ENCODE measurements at places on chromosomes 7 and 10.

GRCh38 chr7:37916673-37917660, at the start of gene SFRP4:
Gene SFRP4 (minus strand): TSS chr7:37916817. CDS start chr7:37916537, 280 bp downstream.
- DNase-seq: no peak

DNA sequence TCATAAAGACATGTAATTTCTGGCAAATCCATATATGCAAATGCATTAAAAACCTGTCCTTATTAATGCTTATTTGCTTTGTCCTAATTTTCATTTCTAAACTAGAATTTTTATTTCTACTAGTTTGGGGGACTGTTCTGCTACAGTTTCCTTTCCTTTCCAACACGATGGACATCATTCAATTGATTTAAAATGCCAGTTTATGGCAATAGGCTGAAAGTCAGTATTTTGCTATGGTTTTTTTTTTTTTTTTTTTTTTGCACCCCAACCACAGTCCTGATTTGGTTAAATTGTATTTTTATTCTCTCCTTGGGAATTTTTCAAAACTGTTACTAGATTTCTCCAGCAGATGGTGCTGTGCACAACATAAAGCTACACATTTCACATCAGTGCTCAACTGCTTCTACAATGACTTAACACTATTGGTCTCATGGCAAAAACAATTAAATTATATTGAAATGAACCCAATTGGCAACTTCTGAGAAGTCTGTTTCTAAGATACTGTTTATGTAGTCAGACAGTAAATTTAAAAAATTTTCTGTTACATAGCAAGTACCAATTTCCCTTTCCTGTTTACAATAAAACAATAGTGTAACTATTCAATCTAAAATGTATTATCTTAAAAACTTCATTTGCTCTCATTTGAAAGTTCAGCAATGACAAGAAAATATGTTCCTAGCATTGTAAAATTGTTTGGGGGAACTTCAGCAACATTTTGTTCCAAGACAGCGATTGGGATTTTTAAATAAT, 193.8 kb upstream of the CCDC6 start:
- DNase-seq: no peak

DNA sequence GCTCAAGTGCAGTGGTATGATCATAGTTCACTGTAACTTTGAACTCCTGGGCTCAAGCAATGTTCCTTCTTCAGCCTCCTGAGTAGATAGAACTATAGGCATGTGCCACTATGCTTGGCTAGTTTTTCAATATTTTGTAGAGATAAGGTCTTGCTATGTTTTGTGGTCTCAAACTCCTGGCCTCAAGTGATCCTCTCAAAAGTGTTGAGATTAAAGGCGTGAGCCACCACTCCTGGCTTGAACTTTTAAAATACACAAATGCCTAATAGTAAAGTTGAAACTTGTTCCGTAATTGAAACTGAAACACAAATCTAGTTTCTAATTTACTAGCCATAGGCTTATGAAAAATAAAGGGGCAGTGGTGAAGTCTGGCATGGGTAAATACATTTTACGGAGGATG, 65.7 kb downstream of the AP3M1 start:
- no peak for DNase-seq

- no peak for DNase-seq
These were observed 162.9 kb upstream of the PRSS58 start for GRCh38 chr7:142420554-142421362.

DNA sequence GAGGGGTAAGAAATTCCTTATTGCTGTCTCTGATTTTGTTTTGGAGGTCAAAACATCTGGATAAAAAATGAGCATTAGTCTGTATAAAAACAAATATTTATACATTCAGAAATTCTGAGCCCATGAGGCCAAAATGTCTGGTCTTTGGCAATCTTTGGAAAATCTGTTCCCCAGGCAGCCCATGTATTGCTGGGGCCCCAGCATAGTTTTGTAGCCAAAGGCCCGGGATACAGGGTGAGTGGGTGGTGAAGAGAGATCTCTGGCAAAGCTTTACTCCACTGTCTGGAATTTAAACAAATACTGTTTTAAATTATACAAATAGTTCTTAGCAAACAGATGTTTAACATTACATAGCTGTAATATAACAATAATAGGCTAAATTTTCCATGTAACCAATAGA, 134.7 kb upstream of the GALNT17 start:
- DNase-seq: no peak

DNA sequence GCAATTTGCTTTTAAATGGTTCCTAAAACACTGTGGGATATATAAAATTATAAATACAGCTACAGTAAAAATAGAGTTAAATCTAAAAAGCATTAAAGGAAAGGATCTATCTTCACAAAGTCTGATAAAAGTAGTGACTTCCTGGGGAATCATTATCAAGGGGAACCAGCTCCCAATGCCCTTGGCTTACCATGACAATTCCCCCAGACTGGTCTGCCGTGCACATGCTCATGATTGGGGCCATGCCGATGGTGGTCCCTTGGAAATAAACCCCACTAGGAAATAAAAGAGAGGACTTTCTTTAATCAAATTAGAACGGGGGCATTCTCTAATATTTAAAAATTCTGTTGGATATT, 201.8 kb downstream of the FANK1 start:
- no peak for DNase-seq

- DNase-seq: no peak
These were observed 83.7 kb downstream of the CCNY start for GRCh38 chr10:35420044-35420443.

GRCh38 chr7:151279868-151280267, 31.4 kb upstream of the SMARCD3 start:
- DNase-seq: no peak

GRCh38 chr7:15555381-15555859, 6.4 kb downstream of the AGMO start:
- DNase-seq: no peak

- no peak for DNase-seq
These were observed 11.0 kb upstream of the PDCD4 start for GRCh38 chr10:110860576-110861241.

DNA sequence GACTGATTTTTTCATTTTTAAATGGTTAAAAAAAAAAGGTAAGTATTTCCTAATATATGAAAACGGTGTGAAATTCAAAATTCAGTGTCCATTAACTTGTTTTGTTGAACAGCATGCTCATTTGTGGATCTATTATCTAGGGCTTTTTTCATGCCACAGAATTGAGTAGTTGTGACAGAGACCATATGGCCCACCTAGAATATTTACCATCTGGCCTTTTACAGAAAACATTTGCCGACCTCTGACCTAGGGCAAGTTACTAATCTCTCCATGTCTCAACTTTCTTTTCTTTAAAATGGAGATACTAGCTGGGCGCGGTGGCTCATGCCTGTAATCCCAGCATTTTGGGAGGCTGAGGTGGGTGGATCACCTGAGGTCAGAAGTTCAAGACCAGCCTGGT, 41.3 kb downstream of the GRK5 start:
- DNase-seq: no peak

DNA sequence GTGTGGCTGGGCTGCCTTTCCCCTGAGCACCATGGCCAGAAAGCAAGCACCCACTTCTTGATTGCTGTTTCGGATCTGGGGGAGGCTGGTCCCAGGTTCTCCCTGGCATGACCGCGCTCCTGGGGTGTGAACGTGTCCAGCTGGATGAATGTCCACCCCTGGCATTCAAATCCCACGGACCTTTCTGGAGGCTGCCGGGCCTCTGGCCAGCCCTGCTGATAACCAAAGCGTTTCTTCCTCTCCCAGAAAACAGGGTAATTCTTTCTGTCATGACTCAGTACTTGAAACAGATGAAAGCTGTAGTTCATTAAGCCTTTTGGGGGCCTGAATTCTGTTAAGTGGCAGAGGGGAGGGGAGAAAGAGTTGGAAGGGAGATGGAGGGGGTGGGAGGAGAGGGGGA, 73.1 kb upstream of the SAMD8 start:
- DNase-seq: no peak

DNA sequence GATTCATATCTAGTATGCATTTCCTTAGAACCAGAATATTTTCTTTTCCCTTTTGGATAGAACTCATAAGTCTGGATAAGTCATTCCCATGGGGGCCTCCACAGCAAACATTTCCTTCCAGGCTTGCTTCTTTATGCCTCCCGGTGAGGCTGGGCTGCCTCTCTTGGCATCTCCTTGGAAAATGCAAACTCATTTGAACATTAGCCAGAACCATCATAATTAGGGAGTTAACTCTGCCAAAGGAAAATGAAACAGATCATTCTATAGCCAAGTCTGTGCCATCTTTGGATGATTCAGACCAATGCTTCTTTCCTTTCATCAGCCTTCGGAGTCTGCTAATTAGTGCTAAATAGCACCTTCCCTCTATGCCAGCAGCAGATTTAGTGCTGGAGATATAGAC, 81.1 kb downstream of the PLPP4 start:
- no peak for DNase-seq

GRCh38 chr10:118332948-118333710, 9.0 kb downstream of the FAM204A start:
- no peak for DNase-seq

GRCh38 chr7:117041822-117042221, 88.5 kb downstream of the ST7 start:
- DNase-seq: no peak

GRCh38 chr10:37488792-37489657, 363.6 kb downstream of the ANKRD30A start:
- DNase-seq: no peak

DNA sequence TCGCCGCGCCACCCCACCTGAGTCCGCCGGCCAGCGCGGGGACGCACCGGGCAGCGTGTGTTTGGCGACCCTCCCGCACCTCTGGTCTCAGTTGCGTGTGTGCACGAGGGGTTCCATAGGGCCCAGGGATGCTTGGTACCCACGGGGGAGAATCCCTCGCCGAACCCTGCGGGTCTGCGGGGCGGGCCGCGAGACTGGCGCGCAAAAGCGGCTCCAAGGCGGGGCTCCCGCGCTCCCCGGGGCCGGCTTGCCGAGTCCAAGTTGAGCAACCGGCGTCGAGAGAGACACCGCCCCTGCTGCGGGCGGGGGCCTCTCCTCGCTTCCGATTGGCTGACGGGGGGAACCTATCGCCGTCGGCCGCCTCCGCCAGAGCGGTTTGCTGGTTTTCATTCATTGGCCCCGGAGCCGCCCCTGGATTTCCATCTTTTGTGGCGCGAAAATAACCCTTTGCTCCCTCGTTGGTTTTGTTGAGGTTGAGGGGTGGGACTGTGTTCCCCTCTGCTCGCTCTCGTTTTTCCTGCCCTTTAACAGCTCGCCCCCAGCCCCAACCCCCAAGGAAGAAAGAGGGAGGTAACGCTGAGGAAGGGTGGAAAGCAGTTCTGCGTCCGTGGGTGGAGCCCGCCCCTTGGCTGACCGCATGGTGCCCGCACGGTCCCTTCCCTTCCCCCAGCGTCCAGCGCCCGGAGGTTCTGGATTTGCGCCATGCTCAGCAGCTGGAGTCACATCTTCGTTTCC, 4.0 kb upstream of the IGF2BP3 start:
- peak; percentile 73 for DNase-seq

DNA sequence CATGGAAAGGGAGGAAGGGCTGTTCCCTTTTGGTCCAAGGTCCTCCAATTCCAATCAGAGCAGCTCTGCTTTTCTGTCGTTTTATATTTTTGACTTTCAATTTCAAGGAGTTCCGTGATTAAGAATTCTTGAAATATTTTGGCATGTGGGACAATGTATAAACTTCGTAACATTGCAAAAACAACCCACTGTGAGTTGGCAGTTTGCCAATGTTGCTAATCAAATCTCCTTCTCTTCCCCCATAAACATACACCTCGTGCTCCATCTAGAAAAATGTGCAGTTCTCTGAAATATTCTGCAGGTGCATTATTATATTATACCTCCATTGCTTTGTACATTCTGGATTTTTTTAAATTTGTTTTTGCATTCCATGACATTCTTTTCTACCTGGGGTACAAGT, 49.8 kb downstream of the POU6F2 start:
- no peak for DNase-seq

- no peak for DNase-seq
These were observed 13.3 kb downstream of the ITPRIP start for GRCh38 chr10:104324931-104325330.

- no peak for DNase-seq
These were observed 133.5 kb downstream of the CHN2 start for GRCh38 chr7:29328045-29328444.
